CD4-positive, alpha-beta T cell treated with Interferon gamma for 1 hour (primary cell): ENCODE measurements at places on chromosomes 12 and 14.

- DNase-seq = no peak
These were observed 15.6 kb upstream of the RFLNA start for GRCh38 chr12:124279315-124279714.

- no peak for DNase-seq
These were observed 107.7 kb downstream of the ERGIC2 start for GRCh38 chr12:29273178-29273843.

DNA sequence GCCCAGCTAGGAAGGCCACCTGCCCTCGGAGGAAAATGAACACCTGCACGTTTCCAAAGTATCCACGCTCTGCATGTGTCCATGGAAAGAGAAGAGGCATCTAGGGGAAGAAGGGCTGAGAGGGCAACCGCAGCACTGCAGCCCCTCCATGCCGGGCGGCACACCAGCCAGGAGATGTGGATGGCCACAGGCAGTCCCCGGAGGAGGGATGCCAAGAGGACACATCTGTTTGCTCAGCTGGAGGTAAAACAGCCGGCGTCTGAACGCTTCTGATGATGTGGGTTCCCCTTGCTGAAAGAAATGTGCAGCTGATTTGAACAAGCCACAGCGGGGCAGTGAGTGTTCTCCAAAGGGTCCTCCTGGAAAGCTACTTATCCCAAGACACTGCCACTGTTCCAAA lies 34.0 kb downstream of the CHGA start:
- DNase-seq = no peak

DNA sequence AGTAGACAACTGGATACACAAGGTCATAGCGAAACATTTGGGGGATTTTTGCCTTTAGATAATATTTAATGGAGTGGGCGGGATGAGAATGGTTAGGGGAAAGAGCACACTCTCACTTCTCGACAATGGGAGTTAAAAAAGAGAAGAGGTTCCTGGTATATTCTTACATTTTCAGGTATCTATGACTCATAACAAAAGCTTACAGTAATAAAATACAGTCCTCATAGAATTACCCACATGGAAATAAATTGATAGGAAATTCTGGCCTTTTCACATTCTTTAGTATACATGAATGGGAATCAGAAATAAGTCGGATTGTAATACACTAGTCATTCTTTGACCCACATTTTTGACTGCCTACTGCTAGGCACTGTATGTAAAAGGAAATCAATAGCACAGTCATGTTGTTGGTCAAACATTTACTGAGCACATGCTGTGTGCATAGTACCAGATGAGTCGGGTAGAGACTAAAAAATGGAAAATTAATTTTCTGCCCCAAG lies 8.2 kb upstream of the CRADD start:
- DNase-seq = no peak

DNA sequence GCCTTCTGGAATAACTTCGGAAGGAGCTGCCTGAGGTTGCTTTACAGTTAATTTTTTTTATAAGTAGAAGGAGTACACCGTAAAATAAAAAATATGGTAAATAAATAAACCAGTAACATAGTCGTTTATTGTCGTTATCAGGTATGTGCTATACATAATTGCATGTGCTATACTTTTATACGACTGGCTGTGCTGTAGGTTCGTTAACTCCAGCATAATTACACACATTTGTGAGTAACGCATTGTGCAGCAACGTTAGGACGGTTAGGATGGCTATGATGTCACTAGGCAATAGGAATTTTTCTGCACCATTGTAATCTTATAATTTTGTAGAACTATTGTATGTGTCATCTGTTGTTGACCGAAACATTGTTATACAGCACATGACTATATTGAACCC lies 8.5 kb downstream of the EXD2 start:
- no peak for DNase-seq

- DNase-seq = no peak
These were observed 1.8 kb downstream of the PXMP2 start for GRCh38 chr12:132689227-132689626.

DNA sequence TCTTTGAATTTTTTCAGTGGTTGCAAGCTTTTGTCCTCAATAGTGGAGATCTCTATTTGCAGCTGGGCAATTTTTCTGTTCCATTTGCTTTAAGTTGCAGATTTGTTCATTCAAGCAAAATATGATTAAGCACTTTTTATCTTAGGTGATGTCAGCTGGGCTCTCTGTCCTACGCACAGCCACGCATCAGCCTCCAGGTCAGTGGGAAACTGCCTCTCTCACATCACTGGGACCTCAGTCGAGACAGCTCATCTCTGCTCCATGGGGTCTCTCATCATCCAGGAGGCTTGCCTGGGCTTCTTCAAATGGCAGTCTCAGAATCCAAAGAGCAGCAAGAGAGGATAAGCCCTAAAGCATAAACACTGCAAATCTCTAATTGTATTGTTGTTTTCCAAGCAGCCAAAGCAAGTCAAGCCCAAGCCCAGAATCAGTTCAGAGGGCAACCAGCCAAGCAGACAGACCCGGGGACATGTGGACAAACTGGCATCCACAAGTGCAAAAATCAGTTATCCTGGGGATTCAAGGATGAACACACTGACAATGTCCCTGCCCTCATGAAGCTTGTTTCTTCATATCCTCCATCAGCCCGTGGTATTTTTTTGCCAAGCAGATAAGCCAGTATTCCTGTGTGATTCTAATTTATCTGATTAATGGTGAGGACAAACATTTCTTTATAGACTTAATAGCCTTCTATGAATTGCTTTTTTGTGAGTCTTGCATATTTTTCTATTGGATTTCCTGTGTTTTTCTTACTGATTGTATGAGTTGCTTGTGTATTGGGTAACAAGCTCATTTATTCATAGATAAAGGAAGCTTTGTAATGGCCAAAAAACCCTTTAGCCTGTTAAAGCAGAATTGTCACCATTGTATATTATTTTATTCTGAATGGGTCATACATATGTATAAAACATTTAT lies 262.5 kb downstream of the GXYLT1 start:
- DNase-seq = no peak

DNA sequence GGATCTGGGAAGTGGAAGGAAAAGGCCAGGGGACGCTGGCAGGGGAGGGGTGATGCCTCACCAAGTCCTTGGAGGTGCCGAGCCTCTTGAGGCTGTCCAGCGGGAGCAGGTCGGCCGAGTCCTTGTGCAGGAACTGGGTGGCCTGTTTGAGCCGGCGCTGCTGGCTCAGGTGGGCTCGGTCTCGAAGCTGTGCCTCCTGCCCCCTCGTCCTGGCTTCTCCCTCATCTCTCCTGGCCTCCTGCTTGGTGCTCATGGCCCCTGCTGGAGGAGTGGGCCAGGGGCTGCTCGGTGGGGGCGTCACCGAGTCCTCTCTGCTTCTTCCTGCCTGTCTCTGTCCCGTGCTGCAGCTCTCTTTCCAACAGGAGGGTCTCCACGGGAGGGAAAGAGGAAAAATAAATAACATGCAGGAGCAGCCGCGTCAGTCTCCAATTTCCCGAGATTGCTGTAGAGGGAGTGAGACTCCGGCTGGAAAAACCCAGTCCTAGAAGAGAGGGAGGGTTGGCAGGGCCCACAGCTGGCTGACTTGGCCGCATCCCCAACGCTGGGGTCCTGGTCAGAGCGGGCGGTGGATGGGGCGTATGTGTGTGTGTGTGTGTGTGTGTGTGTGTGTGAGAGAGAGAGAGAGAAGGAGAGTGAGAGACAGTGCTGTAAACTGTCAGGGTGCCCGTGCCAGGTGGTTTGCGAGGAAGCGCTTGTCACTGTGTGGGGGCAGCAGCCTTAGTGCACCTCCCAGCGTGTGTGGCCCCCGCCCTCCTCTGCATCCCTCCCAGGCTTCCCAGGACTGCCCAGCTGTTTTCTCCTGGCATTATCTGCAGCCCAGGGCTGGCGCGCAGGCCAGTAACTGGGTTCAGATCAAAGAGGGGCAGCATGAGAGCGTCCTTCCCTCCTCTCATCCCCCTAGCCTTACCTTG lies at the start of gene NRIP2:
Gene NRIP2 (minus strand): TSS at position 455 of the 911 bp plus-strand sequence. CDS start 52 bp downstream, at position 403.
- DNase-seq = no peak

DNA sequence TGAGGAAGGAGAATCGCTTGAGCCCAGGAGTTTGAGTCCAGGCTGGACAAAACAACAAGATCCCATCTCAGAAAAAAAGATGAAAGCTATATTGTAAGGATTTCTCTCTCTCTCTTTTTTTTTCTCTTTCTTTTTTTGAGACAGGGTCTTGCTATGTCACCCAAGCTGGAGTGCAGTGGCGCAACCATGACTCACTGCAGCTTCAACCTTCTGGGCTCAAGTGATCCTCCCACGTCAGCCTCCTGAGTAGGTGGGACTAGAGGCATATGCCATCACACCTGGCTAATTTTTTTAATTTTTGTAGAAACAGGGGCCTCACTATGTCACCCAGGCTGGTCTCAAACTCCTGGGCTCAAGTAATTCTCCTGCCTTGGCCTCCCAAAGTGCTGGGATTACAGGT lies 5.8 kb upstream of the MRPL42 start:
- no peak for DNase-seq

- no peak for DNase-seq
These were observed 50.8 kb downstream of the SLC16A7 start for GRCh38 chr12:59646636-59647035.

DNA sequence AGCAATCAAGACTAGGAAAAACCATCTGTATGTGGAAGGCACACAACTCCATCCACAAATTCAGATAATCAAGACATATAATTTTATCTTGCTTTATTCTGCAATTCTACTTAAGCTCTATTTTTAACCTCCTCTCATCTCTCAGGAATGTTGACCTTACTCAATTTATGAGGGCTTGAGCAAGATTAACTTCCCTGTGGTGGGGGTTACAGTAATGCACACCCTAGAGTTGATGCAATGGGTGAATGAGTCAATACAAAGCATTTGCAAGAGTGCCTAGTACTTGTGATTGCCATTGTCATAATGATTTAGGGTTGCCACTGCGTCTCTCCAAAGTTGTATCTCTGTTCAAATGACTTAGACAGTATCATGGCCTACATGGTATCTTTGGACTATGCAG lies 1598.4 kb upstream of the TMEM132C start:
- DNase-seq = no peak

- no peak for DNase-seq
These were observed 9.3 kb downstream of the GXYLT1 start for GRCh38 chr12:42135259-42135814.

GRCh38 chr14:99266181-99267178 lies 5.5 kb downstream of the BCL11B start:
- DNase-seq = peak; percentile 81

- no peak for DNase-seq
These were observed 74.4 kb downstream of the SLC24A4 start for GRCh38 chr14:92397150-92397952.

GRCh38 chr12:122908915-122909314 lies 13.0 kb upstream of the VPS37B start:
- no peak for DNase-seq

DNA sequence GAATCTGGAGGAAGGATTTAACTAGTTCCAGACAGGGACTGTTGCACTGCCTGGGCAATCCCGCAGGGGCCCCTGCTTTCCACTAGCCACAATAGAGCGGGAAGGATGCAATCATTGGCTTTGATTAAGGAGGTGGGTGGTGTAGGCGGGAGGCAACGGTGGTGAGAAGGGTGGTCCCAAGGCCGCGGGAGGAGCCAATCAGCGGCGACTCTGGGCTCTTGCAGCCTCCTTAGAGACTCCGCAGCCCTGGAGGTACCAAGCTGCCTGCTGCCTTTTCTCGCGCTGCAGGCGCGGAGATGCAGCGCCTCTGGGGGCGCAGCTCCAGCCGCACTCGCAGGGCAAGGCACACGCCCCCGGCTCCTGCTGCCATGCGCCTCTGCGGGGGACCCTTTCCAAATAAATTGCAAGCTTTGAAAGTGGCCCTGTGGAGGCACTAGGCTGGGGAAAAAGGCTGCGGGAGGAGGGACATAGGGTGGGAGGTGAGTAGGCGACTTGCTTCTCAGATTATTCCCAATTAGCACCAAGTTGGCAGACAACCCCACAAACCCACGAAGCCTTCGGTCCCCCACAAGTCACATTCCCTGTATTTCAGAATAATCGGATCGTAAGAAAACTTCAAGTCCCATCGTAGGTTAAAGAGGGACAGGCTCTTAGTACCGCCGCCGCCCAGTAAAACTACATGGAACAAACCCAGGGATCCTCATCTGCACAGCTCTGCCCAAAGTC lies 858 bp upstream of the KCNA1 start:
- no peak for DNase-seq

- DNase-seq = no peak
These were observed 20.4 kb downstream of the ASB2 start for GRCh38 chr14:93955850-93956481.

DNA sequence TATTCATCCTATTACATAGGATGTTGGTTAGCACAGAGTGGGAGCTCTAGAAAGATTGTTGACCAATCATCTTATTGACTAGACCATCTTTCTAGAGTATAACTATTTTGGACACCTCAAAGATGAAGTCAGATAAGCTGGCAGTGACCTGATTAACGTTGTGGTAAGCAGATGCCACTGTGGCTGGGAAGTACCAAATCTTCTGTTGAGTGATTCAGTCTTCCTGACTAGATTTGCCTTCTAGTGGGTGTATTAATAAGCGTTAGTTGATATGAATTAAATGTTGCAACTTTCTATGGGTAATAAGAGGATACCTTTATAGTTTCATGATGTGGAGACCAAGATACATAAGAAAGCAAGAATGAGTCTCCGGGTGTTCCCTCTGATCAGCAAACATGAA lies 51.2 kb upstream of the HELB start:
- DNase-seq = no peak

DNA sequence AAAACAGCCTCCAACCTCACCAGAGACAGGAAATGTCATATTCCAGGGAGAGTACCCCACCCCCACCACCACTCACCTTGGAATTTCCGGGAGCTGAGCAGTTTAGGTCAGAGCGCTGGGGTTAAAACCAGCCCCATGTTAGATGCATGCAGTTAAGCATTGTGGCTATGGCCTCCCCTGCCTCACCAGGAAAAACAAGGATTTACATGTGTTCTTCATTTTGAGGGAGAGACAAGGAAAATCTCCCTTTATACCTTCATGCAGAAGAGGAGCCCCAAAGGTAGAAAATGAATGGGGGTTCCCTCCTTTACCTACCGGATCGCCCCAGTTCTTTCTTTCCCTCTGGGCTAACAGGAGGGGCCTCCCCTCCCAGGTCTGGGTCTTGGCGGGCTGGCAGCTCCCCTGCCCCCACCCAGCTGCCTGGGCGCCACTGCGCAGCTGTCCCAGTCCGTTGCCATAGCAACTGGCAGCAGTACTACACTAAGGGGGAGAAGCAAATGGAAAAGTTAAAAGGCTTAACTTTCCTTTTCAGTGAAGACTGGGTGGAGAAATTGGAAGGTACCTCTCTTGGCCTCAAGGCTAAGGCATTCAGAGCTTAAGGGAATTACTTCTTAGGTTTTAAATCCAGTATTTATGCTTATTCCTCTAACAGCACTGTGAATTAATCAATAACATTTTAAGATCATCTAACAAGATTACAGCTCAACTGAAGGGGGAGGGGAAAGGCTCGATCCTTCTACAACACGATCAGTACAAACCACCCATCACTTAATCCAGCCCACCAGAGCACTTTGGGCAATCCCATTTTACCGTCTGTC lies 20.5 kb downstream of the CBX5 start:
- DNase-seq = peak; percentile 77

DNA sequence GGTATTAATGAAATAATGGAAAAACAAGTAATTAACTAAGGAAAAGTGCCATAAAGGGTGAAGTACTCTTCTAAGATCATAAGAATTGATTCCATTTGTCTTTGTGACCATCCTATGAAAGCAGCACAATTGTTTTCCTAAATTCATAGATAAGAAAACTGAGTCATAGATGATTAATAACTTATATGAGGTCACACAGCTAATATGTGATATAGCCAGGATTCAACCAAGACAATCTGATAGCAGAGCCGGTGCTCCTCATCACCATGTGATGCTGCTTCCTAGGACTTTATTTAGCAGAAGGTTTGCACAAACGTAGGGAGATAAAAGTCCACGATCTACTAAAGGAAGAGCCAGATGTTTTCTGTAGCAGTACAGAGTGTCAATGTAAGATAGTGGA lies 181.5 kb upstream of the SYT1 start:
- no peak for DNase-seq
